ENCODE measurements at places on chromosomes 1 and 21.

GRCh38 chr1:69527273-69527672 is 40.4 kb upstream of the LRRC7 start:
- DNase-seq: no peak

DNA sequence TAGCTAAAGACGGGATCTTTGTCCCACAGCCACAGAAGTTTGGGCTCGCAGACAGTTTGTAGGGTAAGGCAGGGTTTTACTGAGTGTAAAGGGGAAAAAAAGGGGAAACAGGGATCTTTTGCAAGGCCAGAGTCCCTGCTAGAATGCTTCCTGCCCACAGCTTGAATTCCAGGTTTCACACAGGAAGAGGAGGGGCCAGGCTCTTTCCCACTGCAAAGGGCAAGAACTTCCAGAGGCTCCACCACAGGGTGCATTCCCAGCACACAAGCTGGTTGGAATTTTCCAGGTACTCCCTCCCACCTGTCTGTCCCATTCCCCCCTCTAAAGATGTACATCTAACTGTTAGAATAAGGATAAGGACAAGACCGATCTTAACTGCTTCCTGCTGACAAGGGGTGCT is 1126.9 kb downstream of the KCNT2 start:
- DNase-seq: no peak

- DNase-seq: no peak
These were observed 13.5 kb upstream of the BCL10 start for GRCh38 chr1:85289848-85290335.

- no peak for DNase-seq
These were observed 18.9 kb downstream of the SPATA46 start for GRCh38 chr1:162357681-162358266.

DNA sequence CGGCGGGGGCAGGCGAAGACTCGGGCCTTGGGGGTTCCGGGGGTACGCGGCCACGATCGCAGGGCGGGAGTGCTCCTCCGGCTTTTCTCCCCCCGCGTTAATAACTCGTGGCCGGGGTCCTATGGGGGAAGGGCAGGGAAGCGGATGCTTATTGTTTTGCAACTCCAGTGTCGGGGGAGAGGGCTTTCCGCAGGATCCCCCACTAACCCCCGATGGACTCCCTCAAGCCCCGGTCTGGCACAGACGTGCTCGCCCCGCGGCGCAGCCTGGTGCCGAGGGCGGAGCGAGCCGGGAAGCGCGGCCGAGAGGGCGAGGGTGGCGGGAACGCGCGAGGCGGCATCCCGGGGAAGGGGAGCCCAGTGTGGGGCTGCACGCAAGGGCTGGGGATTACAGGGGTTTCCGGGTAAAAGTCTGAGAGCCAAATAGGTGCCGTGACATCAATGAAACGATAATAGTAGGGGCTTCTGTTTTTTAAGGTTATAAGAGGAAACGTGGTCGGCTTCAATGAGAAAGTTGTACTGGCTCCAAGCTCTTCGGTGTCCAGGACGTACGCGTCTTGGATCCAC is 772 bp downstream of the UCK2 start:
- DNase-seq: peak; percentile 47

GRCh38 chr1:67749844-67750690 is 65.1 kb downstream of the GADD45A start:
- DNase-seq: no peak

DNA sequence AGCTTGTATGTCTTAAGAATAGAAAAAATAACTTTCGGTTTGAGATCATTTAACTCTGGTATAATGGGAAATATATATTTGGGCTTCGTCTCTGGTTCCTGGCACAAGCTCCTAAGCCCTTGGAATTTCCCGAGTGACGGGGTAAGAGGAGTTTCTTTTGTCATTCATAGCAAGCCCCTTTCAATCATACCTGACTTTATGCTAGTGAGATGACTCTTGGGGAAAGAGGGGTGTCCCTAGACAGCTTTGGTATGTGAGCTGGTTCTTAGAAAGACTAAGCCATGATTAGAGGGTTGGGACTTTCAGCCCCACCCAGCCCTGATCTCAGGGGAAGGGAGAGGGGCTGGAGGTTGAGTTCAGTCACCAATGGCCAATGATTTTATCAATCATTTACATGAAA is 13.9 kb upstream of the MTARC1 start:
- no peak for DNase-seq

DNA sequence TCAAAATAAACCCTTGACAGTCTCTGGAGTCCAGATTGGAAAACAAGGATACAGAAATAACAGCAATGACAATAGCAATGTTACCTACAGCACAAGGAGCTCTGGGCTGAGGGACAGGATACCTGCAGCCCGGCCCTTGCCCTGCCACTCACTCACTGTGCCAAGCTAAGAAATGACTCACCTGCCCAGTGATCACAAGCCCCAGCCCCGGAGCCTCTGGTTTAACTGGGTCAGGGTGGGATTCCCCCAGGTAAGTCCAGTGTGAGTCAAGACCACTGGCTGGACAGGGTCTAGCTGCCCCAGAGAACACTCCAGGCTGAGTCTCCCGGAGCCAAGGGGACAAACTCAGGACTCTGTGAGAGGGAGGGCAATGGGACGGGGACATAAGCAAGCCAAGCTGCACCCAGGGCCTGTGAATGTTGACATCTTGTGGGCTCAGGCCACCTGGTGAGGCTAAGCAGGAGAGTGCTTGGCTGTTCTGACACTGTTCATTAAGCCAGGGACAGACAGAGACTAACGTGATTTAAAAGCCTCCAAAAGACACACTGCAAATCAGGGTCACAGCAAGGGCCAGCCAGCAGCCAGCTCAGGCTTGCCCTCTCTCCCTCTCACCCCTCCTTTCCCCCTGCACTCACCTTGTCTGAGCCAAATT is 64.1 kb downstream of the MIS18A start:
- no peak for DNase-seq

- DNase-seq: no peak
These were observed 48.4 kb downstream of the ADAMTS5 start for GRCh38 chr21:26918323-26919079.

- DNase-seq: no peak
These were observed 10.0 kb upstream of the LRRC3 start for GRCh38 chr21:44445145-44445812.

DNA sequence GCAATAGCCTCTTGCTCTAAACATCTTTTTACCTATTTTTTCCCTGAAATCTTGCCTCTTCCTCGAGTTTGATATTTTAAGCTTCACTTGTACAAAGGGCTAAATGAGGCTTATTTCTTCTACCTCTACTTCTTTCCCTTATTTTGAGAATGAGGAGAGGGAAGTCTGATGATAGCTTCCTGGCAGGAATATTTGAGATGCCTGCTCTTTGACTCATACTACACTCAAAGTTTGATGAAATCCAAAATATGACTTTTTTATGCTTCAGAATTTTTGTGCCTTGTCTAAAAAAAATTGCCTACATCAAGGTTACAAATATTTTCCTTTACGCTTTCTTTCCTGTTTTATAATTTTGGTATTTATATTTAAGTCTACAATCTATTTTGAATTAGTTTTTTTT is 624.4 kb upstream of the PLXNA2 start:
- DNase-seq: no peak

GRCh38 chr1:210882414-210883221 is 251.3 kb downstream of the KCNH1 start:
- no peak for DNase-seq

DNA sequence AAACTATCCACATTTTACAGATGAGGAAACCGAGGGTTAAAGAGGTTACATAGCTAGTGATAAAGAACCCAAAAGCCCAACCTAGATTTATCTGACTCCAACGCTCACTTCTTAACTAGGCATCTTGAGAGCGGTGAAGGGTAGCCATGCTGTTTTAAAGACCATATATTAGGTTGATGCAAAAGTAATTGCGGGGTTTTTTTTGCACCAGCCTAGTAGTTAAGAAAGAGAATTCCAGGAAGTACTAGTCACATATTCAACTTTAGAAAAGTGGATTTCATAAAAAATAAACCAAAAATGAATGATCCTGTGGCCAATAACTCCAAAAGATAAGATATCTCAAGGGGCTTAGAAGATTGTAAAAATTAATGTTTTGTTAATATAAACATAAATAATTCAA is 162.1 kb downstream of the GLUL start:
- DNase-seq: no peak

- DNase-seq: peak; percentile 40
These were observed 711 bp downstream of the GADD45A start for GRCh38 chr1:67685558-67686266.

GRCh38 chr1:111234258-111234657 is 6.7 kb downstream of the CHI3L2 start:
- DNase-seq: no peak

- no peak for DNase-seq
These were observed 254.8 kb downstream of the LTN1 start for GRCh38 chr21:28737674-28738419.

DNA sequence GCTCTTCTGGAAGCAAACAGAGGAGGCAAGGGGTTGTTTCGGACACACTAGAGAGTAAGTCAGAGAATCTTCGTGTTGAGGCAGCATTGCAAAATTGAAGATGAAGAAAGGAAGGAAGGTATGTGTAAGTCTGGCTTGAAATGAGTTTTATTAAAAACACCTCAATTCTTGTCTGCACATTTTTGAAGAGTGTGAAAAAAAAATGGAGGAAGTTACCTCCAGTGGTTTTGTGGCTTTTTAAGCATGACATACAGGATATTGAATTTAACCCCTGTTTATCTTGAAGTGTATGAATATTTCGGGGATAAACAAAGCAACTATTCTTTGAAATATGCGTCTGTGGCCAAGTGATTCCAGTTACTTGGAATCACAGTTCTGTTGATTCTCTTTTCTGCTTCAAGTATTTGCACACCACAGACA is 203.2 kb upstream of the SGIP1 start:
- peak; percentile 84 for DNase-seq

DNA sequence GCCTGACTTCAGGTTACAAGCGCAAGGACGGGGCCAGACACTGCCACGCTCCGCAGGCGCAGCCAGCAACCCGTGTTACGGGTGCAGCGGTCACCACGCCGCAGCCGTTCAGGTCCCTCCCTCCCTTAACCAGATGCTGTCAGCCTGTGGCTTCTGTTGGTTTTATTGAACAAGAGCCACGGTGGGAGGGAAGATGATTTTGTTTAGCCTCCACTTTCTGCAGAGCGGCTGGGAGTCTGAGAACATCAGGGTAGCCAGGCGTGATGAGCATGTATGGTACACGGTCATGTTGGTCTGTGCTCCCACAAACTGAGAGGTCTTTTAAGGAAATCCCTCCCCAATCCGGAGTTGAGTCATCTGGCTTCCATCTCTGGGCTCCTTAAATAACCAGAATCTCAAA is 18.5 kb upstream of the ADARB1 start:
- no peak for DNase-seq

- no peak for DNase-seq
These were observed 2.0 kb upstream of the FAM131C start for GRCh38 chr1:16075337-16076030.

- no peak for DNase-seq
These were observed 25.6 kb downstream of the CCDC190 start for GRCh38 chr1:162835157-162835899.

GRCh38 chr1:175503538-175503937 is 239.9 kb downstream of the TNR start:
- DNase-seq: no peak

- no peak for DNase-seq
These were observed 40.2 kb upstream of the CYP4X1 start for GRCh38 chr1:46983166-46983829.

DNA sequence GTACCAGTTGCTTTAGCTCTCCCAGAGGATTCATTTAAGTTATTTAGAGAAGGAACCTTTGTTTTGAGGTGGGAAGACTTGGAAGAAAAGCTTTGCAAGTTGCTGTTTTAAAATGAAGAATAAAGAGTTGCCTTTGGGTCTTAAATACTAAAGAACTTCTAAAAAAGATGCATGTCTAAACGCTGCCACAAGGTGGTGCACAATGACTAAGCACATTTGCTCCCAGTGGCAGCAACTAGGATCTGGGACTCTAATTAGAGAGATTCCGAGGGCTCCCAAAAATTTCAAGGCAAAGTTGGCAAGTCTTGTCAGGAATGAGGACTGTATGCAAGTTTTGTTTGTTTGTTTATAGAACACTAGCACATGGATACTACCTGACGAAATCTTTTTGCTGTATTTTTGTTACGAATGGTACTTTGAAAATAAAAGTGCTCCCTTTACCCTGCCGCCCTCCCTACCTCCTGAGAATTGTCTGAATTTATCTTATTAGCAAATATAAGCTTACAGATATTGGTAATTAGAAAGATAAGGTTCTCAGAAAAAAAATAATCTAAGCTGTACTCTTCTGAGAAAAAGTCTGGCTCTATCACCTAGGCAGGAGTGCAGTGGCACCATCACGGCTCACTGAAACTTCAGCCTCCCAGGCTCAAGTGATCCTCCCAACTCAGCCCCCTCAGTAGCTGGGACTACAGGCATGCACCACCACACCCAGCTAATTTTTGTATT is 121.8 kb downstream of the HFM1 start:
- peak; percentile 5 for DNase-seq

DNA sequence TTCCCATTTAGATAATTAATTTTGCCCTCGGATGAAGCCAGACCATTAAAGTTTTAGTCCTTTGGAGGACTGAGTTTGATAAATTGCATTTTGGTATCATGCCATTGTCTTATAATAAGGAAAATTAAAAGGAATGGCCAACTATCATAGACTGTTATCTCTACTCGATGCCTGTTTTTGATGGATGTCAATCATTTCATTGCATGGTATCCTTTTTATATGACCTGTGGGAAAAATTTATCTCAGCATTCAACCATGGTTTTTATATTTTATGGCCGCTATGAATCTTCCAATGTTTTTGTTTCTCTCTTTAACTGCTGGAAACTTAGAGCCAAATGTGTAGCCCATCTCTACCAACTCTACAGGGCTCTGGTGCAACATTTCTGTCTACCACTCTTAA is 9.9 kb upstream of the CCT8 start:
- DNase-seq: no peak

- DNase-seq: no peak
These were observed 2.3 kb upstream of the RIPK4 start for GRCh38 chr21:41769111-41769510.

GRCh38 chr1:24385160-24385940 is 28.2 kb downstream of the STPG1 start:
- DNase-seq: peak; percentile 28

- no peak for DNase-seq
These were observed 125.8 kb downstream of the KAZN start for GRCh38 chr1:14724246-14724645.

- no peak for DNase-seq
These were observed 77.6 kb downstream of the PGBD5 start for GRCh38 chr1:230348386-230349019.

DNA sequence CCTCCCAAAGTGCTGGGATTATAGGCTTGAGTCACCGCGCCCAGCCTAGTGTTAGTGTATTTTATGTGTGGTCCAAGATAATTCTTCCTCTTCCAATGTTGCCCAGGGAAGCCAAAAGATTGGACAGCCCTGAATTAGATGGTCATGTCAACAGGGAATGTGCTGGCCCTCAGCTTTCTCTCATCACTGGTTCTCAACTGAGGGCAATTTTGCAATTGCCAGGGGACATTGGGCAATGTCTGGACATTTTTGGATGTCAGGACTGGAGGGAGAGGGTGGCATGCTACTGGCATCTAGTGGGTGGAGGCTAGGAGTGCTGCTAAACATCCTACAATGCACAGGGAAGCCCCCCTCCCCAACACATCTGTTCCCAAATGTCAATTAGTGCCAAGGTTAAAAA is 95.0 kb downstream of the LAMC2 start:
- no peak for DNase-seq

- DNase-seq: no peak
These were observed 732.3 kb downstream of the NCAM2 start for GRCh38 chr21:21730512-21730911.

- no peak for DNase-seq
These were observed 37.0 kb downstream of the S100A6 start for GRCh38 chr1:153498746-153499145.

Data from naive thymus-derived CD8-positive, alpha-beta T cell (primary cell).